ENCODE measurements at places on chromosomes 7 and 10.

GRCh38 chr10:132616170-132616995, 78.8 kb downstream of the INPP5A start:
- no peak for DNase-seq

- no peak for DNase-seq
Measured at GRCh38 chr7:19749658-19750057, 23.8 kb downstream of the TMEM196 start.

GRCh38 chr10:110103921-110104461, 96.2 kb downstream of the ADD3 start:
- no peak for DNase-seq

DNA sequence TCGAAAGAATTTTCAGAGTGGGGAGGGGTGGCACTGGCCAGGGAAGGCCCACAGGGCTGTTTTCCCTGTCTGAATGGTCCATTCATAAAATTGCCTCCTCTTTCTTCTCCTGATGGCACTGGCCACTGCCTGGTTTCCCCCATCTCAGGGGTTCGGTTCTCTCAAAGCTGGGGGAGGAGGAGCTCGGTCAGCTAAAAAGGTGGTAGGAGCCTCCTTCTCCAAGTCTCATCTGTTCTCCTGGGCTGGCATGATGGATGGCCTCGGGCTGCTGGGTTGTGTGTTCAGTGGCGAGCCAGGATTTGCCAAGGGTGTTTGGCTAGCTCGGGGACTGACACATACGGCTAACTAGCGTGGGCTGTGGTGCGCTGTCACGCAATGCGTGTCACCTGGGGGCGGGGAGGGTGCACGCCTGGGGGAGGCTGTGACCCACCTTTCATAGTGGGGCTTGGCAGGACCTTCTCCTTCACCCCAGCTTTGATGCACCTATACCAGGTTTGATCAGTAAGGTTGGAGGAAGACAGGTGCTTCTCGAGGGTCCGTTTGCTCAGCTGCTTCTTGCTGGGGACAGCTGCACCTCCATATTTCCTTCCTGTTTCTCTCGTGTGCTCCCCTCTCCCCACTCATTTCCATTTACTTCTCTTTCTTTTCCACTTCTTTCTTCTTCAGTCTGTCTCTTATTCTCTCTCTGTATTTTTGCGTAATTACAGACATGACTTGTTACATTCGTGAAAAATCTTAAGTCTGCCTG, 36.3 kb downstream of the RBM20 start:
- no peak for DNase-seq

- DNase-seq: no peak
Measured at GRCh38 chr10:76252733-76253132, 821.3 kb downstream of the LRMDA start.

DNA sequence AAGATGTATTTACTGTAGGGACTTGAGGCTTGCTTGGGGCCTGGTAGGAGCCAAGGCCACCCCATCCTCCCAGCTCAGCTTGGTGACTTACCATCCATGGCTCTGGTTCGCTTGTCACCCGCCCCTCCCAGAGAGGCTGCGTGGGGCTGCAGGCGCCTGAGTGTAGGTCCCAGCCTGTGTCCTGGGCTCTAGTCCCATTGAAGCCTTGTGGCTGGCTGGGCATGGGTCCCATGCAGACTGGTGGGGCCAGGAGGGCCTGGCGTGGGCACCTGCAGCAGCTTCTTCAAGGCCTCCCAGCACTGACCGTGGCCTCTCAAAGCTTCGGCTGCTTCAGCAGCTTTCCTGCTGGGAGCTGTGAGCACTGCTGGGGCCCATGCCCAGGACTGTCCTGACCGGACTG, 118.1 kb downstream of the INPP5A start:
- no peak for DNase-seq

- no peak for DNase-seq
Measured at GRCh38 chr10:125684581-125684980, 1.6 kb upstream of the TEX36 start.

- DNase-seq: no peak
Measured at GRCh38 chr10:29306688-29307087, 17.8 kb downstream of the LYZL1 start.

DNA sequence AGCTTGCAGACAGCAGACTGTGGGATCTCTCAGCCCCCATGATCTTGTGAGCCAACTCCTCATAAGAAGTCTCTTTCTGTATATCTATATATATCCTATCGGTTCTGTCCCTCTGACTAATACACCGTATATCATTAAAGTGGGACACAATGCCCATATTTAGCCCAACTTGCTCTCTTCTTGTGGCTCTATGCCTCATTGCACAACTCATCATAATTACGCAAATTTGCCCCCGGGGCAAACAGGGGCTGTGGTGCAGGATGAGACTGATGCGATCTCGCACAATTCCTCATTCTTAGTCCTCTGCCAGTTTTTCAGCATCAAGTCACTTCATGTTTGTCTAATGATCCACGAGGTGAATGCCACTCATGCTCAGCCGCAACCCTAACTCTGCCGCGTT, 183.2 kb downstream of the PRPF18 start:
- DNase-seq: no peak

DNA sequence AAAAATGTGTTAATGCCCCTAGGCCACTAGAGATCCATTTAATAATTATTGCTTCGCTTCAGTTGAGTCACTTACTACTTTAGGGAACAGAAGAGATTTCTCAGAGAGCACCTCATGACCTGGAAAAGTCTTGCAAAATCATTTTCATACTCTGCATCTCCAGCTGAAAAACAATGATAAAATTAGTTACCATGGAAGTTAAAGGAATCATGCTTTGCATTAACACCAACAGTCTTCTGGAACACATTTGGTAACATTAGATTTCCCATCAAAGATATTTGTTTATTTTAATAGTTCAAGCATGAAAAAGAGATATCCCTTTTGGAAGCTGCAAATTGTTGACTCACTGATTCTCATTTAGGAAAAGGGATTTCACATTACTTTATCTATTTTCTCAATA, 1.8 kb upstream of the STEAP2 start:
- DNase-seq: no peak

DNA sequence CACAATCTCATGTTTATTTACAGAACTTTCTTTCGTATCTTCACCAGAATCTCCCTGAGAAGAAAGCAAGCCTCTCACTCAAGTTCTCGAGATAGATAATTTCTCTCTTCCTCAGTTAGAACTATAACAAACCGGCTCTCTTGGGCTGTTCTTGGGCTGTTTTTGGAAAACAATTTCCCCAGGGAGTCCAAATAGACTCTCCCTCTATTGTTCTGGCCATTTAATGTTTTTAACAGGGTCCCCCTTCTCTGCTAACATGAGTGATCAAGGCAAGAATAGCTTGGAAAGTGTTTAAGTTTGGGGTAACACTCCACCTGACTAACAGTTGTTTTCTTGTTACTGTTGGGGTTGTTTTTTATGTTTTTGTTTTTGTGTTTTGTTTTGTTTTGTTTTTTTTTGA, 64.8 kb upstream of the UCN3 start:
- DNase-seq: no peak

DNA sequence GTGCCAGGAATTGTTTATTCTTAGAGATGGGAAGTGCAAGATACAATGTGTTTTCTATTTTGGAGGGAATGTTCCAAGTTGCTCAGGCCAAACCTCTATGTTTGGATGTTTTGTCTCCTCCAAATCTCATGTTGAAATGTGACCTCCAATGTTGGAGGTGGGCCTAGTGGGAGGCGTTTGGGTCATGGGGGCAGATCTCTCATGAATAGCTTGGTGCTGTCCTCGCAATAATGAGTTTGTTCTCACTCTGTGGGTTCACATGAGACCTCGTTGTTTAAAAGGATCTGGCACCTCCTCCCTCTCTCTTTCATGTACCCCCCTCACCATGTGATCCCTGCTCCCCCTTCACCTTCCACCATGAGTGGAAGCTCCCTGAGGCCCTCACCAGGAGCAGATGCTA, 8.3 kb upstream of the GDF10 start:
- DNase-seq: no peak

DNA sequence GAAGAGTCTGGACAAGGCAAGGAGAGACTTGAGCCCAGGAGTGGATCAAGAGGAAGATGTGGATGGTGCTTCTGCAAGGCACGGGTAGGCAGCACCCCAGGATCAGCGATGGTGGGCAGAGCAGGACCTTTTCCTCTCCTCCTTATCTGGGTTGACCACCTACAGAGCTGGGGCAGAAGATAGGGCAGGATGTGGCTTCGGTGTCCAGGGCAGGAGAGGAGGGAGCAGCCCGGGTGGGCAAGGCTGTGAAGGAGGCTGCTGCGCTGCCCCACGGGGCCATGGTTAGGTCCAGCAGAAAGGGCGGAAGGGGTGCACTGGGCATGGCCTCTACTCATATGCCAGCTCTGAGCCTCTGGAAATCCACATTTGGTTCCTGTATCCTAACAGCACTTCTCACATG, 20.0 kb upstream of the PARP12 start:
- no peak for DNase-seq

GRCh38 chr7:158740657-158741293, 36.2 kb upstream of the NCAPG2 start:
- no peak for DNase-seq

- no peak for DNase-seq
Measured at GRCh38 chr7:77822269-77822668, 23.7 kb downstream of the PHTF2 start.

DNA sequence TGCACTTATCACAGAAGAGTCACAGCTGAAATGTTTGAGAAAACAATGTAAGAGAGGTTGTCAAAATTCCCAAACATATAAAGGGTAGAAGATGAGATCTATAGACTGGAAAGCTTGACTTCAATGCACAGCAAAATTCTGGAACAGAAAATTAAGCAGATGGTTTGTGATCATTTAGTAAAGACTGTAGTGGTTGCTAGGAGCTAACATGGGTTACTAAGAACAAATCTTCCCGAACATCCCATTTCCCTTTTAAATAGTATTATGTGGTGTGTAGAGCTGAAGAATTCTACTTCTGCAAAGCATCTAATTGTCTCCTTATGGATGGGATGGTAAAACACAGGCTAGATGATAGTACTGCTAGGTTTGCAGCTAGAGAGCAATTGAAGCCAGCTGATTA, 312.3 kb downstream of the CAMK1D start:
- no peak for DNase-seq

- no peak for DNase-seq
Measured at GRCh38 chr10:53088961-53089360, 316.4 kb upstream of the MBL2 start.

- no peak for DNase-seq
Measured at GRCh38 chr7:9846902-9847301, 1126.8 kb upstream of the PHF14 start.

- DNase-seq: no peak
Measured at GRCh38 chr7:25774675-25775074, 377.3 kb upstream of the NFE2L3 start.

DNA sequence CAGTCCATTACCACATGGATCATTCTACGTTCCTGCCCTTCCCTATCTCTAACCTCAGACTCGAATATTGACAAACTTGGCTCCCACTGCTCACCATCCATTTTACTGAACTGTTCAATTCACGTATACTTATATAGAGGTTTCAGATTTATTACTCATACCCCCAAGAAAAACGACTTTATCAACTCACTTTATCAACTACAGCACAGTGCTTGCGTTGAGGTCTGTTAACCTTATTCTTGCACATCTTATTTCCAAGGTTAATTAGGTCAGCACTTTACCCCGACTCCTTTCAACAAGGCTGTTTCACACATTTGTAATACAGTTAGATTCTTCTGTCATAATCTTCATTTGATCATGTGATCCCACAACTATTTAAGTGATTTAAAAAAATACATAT, 162.3 kb upstream of the AHR start:
- DNase-seq: no peak

DNA sequence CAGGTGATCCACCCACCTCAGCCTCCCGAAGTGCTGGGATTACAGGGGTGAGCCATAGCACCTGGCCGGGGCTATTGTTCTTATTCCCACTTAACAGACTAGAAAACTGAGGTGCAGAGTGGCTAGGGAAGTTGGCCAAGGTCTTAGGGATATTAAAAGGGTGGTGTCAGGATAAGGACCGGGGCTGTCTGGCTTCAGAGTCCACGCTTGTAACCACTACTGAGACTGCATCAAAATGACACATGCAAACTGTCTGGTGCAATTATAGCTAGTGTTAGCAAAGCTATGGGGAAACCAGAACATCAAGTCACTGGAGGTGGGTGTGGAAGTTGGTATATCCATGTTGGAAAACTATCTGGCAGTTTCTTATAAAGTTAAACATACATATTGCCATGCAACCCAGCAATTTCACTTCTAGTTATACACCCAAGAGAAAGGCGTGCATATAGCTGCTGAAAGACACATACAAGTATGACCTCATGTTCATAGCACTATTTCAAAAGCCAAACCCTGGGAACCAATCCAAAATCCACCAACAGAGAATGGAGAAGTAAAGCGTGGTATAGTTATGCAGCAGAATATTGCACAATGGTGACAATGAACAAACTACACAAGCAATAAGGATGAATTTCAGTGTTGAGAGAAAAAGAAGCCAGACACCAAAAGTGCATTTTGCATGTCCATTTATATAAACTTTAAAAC, 33.9 kb upstream of the EEPD1 start:
- no peak for DNase-seq

GRCh38 chr7:108455998-108456677, at the start of gene NRCAM:
NRCAM (minus strand) TSS chr7:108456436; CDS start chr7:108240064, 216,372 bp downstream.
- peak; percentile 76 for DNase-seq

GRCh38 chr7:118452128-118452527, 227.6 kb downstream of the ANKRD7 start:
- no peak for DNase-seq

GRCh38 chr7:4659551-4660286, 22.4 kb upstream of the FOXK1 start:
- no peak for DNase-seq

GRCh38 chr10:2688958-2689357, 378.4 kb upstream of the PFKP start:
- DNase-seq: no peak

GRCh38 chr10:79401015-79401921, 44.2 kb downstream of the ZCCHC24 start:
- no peak for DNase-seq

DNA sequence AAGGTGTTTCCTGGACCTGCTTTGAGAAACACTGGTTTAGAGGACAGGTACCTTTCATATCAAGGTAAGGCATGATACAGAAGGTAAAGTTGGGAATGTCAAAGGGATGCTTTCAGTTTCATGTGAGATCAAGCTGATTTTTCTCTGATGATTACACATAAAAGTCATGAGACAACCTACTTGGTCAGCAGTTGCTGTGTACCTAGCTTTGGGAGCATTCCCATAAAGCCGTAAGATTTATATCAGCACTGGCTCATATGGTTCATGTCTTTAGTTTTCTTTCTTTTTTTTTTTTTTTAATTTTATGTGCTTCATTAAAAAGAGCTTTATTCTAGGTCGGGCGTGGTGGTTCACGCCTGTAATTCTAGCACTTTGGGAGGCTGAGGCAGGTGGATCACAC, 265.3 kb upstream of the LRGUK start:
- DNase-seq: no peak

GRCh38 chr10:48776528-48776927, 91.9 kb downstream of the WDFY4 start:
- DNase-seq: no peak

Data from NCI-H2107 (cell line).